Right ventricle myocardium inferior (tissue), 1 donor: ENCODE measurements at places on chromosomes 7 and 10.

GRCh38 chr7:69893906-69894305 is 295.6 kb downstream of the AUTS2 start:
- DNase-seq = no peak

DNA sequence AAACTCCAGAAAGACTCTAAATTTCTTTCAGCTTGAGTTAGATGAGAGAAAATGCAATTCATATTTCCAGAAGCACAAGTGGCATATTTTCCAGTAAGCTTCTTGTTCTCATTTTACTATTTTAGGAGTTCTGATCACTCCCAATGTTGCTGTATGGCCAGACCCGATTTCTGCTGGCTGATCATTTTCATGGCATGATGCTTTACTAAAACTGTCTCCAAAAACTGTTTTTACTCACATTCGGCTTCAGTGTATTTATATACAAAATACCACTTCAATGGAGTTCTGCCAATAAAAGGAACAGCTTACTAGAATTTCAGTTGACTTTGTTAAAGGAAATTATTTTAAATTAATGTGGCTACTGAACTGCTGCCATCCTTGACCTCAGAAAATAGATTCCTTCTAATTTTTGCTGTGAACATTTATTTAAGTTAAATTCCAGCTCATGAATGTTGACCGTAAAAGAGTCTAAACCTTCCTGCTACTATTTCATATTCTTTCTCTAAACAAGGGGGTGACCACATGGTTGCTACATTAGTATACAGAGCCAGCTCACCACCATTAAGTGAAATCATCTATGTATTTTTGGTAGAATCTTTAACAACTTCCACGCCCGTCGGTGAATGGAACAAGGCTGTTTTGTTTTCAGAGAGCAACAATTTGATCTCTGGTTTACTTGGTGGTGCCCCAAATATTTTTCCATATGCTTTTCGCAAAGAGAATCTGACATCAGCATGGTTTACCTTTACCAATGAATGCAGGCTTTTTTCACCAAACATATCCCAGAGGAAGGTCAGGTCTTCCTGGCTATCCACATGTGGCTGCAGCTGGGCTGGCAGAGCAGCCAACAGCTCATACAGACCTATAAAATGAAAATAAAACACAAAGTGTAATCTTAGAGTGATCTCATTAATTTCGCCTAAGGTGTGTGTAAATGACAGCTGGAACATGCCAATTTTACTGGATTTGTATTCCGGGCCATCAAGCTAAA is 101.2 kb downstream of the MPP7 start:
- no peak for DNase-seq

DNA sequence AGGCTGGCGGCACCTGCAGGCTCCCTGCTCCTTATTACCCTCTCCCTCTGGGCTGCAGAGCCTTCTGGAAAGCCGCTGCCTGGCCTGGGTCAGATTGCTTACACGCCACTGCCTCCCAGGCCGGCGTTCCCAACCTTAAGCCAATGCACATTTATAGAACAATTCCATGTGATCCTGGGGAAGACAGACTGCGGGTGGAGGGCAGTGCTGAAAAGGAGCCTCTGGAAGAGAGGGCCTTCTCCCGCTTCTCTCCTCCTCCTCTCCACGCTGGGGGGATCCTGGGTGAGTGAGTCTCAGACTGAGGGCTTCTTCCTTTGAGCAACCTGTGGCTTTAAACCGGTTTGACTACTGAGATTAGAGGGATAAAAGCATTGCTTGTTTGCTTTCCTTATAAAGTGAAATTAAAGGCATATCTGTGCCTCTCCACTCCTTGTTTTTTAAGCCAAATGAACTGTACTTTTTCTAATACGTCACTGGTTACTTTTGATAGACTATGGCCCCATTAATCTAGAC is 5.5 kb downstream of the TACC2 start:
- no peak for DNase-seq

- no peak for DNase-seq
Measured at GRCh38 chr10:33402220-33403073, 68.0 kb upstream of the NRP1 start.

DNA sequence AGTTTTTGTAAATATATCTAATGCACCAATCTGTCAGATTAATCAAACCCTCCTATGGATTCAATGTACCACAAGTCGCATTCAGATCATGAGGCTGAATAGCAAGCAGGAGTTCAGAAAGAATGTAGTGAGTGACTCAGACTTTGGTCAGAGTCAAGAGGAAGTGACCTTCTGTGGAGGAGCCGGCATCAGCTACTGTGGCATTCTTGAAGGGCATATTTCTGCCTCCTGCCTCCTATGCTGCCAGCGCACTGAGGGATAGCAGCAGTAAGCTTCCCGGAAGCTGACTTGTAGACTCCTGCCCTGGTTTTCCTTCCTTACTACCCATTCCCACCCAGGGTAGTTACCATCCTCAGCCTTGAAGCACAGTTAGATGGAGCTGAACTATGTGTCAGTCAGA is 867.5 kb downstream of the NRG3 start:
- no peak for DNase-seq

DNA sequence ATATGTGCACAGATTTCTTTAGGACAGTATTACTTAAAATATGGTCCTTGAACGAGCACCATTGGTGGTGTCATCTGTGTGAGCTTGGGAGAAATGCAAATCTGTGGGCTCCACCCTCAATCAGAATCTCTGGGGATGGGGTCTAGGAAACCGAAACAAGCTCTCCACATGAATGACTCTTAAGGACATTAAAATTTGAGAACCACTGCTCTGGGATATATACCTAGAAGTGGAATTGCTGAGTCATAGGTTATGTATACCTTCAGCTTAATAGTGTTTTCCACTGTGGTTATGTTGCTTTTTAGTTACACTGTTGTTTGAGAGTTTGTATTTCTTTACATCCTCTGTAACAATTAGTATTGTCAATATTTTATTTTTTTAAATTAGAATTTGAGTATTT is 24.0 kb downstream of the ZNRF2 start:
- DNase-seq = no peak

DNA sequence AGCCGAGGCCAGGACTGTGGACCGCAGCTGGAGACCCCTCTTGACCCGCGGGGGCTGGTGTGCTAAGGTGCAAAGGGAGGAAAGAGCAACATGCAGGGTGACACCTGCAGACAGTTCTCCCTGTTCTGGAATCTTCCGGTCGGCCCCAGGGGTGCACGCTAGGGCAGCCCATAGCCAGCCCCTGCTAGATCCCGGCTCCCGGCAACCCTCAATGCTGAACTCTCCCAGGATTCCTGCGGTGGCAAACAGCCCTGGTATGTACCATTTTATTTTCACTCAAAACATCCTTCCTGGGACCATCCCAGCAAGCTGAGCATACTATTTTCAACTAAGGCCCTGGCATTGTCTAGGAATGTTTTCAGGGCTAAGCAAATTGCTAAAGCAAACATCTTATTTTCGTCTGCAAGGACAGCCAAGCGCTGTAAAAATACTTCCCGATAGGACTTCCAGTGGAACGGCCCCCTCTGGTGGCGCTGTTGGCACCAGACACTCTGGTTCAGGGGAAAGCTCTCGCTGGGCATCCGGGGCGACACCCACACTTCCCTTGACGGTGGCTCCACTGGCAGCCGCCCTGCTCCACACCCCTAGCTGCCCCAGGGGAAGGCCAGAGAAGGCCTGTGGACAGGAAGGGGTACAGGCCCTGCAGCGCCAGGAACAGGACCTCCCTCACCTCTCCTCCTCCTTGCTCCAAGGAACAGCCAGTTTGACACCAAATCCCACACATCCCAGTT is 99.4 kb downstream of the CTBP2 start:
- DNase-seq = peak; percentile 92

DNA sequence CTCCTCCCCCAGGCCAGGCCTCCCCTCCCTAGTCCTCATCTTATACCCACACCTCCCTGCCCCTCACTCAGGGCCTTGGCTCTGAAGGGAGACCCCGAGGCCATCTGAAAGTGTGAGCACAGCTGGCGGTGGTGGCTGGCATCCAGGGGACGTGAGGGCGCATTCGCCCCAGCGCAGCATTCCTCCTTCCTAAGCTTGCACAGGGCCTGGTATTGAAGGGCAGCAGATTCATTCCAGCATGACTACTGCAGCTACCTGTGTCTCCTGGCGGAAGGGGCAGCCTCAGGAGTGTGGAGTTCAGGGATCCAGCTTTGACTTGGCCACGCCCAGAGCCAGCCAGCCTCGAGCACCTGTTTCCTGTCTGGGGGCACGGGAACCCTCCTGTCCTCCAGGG is 72.6 kb downstream of the PARP12 start:
- no peak for DNase-seq

GRCh38 chr10:133350950-133351329 is 3.8 kb downstream of the PRAP1 start:
- DNase-seq = peak; percentile 68

- DNase-seq = no peak
Measured at GRCh38 chr7:18370633-18371032, 124.9 kb upstream of the HDAC9 start.

- no peak for DNase-seq
Measured at GRCh38 chr7:118696879-118697278, 472.4 kb downstream of the ANKRD7 start.

DNA sequence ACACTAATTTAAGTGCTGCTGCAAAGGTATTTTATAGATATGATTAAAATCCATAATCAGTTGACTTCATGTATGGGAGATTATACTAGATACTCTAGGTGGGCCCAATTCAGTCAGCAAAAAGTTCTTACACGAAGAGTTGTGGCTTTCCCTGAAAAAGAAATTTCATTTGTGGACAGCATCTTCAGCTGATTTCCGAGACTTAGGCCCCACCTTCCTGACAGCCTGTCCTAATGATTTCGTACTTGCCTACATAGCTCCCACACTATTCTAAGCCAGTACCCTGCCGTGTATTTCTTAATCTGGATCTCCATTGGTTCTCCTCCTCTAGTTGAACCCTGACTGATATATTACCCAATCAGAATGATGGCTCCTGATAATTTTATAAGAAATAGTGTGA is 297.9 kb downstream of the EXOC4 start:
- DNase-seq = no peak

GRCh38 chr7:33035776-33036175 is 26.8 kb downstream of the NT5C3A start:
- DNase-seq = no peak

DNA sequence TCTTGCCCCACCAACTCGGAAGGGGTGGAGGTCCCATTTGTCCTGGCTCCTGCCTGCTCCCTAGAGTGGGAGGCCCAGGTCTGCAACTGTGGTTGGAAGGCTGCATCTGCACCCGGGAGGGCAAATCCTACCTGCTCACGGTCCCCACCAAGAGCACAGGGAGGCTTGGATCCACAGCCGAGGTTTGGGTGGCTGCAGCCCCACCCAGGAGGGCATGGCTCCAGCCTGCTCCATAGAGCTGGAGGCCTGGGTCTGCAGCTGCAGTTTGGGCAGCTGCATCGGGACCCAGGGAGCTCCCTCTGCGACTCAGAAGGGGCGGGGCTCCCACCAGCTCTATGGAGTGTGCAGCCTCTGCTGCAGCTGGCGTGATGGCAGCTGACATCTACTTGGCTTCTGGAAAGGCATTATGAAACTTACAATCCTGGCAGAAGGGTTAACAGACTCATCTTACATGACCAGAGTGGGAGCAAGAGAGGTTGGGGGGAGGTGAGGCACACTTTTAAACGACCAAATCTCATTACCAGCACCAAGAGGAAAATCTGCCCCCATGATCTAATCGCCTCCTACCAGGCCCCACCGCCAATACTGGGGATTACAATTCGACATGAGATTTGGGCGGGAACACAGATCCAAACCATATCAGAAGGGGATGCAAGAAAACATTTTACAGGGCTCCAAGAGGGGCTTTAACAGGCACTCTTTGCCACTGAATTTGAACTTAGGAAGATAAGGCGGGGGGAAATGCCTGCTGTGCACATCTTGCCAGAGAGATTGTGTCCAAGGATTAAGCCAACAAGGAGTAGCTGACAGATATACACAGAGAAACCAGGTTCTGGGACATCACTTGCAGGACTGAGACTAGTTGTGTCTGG is 8.2 kb upstream of the BLVRA start:
- DNase-seq = no peak

- DNase-seq = no peak
Measured at GRCh38 chr10:46052057-46052790, 6.2 kb upstream of the MSMB start.

GRCh38 chr7:8714791-8715190 is 281.4 kb downstream of the NXPH1 start:
- no peak for DNase-seq

DNA sequence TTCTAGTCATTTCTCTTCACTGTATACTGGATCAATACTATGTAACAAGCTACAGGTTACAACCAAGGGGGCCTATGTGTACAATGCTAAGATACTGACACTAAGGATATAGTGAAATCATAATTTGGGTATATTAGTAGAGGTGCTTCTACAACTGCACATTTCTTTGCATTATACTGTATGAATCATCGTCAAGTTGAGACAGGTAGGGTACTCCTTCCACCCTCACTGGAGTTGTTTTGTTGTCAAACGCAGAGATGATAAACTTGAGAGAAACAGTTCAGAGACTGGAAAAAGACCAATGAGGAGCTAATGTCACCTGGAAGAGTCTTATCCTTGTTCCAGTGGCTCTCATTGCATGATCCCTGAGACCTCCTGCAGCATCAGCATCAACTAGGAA is 208.2 kb upstream of the PRPS1L1 start:
- no peak for DNase-seq
